ENCODE measurements at places on chromosomes 12 and 14. TPM values are rescaled to one million over a fixed set of nuclear protein-coding genes. Genes with fewer than 3 reads are reported as not detected.

KLRC3 gene
- total RNA-seq = not detected

DNA sequence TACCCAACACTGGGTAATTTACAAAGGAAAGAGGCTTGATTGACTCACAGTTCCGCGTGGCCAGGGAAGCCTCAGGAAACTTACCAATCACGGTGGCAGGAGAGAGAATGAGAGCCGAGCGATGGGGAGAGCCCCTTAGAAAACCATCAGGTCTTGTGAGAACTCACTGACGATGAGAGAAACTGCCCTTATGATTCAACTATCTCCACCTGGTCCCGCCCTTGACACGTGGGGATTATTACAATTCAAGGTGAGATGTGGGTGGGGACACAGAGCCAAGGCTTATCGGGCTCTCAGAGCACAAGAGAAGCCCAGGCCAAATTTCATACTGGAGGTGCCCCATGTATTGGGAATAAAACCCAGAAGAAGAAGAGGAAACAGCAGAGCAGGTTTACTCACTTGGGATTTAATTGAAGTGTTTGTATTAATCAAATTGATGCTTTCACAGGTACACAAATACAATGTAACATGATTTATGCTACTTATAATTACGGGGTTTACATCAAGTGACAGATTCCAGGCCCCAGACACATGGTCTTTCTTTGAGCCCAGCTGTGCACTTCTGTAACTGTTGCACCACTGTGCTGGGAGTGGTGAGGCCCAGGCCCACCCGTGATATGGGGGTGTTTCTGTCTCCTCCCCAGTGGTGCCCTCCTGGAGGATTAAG lies 8.2 kb upstream of the CCDC85C start:
- DNase-seq = no peak

GRCh38 chr12:57491393-57492280 lies 3.8 kb downstream of the MARS1 start:
- no peak for DNase-seq

DNA sequence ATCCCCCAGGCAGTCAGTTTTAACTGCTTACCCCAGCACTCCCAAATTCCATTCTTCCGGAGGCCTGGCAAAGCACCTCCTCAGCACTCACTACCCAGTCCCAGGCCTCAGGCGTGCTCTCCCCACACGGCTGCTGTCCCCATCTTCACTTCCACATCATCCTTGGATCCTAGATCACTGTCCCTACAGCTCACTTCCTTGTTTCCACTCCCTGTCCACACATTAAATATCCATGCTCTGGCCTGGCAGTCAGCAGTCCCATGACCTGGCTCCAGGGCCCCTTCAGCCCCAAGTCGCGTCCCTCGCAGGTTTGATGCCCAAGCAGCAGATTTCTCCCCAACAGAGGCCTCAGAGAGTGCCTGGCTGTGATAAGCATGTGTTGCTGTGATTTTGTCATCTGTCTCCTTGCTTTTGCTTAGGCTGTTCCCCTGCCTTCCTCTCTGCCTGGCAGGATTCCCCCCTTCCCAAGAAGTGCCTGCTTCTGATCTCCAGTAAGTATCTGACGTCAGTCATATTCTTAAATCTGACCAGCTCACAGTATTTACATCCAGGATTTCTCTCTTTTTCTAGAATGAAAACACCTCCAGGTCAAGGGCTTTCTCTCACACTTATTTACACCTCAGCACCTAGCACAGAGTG lies 241.7 kb downstream of the ZFP36L1 start:
- no peak for DNase-seq

- no peak for DNase-seq
Observed at GRCh38 chr14:104734601-104734990, 10.6 kb downstream of the ADSS1 start.

DNA sequence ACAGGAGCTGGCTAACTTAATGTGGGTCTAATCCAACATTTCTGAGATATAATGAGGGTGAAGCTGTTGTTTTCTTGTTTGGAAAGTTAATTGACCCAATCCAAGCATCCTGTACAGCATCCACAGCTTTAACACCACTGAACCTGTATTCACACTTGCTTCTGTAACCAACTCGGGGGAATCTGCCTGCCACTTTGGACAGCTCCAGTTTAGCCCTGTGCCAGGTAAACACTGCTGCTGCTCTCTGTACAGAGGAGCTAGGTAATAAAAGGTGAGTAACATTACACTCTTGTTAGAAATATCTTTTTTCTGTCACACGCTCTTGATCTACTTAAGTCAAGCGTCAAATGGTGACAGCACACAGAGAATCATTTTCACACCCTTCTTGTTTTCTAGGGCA lies 700 bp downstream of the OR11G2 start:
- DNase-seq = no peak

All from mesenteric fat pad (tissue), 1 donor.